ENCODE measurements at places on chromosomes 16 and 17.

- no peak for DNase-seq
These were observed at the start of gene SMTNL2 for GRCh38 chr17:4584101-4584916. Gene SMTNL2, plus strand, starts transcription at chr17:4584529. Its CDS starts 77 bp downstream, at chr17:4584606.

DNA sequence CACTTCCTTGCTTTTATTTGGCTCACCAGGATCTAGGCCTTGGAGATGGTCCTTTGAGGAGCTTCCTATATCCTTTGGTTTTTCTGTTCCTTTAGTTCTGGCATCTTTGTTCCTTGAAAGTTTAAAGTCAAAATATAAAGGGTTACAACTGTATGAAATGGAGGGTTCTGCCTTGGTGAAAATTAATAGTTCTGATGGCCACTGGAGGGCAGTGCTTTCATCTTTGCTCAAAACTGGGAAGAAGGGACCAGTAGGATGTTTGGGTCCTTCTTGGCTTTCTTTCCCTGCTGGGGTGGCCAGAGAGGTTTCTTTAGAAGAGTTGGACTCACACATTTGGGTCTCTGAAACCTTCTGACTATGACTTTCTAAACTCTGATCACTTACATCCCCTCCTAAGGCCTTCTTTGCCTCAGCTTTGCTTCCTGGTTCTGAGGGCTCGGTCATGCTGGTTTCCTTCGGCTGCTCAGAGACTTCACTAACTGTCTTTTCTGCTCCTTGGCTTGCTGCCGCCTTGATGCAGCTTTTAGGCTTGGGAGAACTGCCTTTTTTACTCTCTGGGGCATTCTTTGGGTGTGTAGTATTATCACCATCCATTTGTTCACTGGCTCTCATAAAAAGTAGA is 10.9 kb upstream of the ITGA2B start:
- DNase-seq, result no peak

DNA sequence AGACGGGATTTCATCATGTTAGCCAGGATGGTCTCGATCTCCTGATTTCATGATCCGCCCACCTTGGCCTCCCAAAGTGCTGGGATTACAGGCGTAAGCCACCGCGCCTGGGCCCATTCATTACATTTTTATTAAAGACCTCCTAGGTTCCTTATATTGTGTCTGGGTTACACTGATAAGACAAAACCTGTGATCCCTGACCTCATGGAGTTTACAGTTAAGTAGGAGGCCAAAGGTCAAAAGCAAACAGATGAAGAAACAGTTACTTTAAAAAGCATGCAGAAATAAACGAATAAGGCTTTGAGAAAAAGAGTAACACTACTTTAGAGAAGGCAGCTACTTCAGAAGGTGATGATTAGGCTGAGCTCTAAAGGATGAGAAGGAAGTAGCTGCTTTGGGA is 14.9 kb upstream of the HLF start:
- no peak for DNase-seq

GRCh38 chr17:45371414-45372324 is 54.8 kb upstream of the MAP3K14 start:
- no peak for DNase-seq

GRCh38 chr17:16419074-16419928 is 3.9 kb downstream of the TRPV2 start:
- no peak for DNase-seq

DNA sequence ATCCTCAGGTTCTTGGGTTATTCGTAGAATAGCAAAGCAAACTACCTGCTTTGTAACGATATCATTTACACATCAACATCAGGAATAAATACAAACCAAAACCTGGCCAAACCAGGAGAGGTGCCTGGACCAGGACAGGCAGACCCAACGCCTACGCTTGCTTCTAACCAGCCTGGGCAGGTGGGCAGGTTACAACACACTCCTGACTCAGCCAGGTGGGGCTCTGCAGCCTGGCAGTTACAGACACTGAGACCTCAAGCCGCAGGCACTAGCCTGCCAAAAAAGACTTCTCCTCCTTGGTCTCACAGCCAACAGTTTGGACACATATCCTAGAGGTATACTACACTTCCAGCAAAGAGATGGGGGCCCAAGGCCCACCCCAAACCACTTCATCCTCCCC is 14.0 kb downstream of the ANKRD11 start:
- no peak for DNase-seq

DNA sequence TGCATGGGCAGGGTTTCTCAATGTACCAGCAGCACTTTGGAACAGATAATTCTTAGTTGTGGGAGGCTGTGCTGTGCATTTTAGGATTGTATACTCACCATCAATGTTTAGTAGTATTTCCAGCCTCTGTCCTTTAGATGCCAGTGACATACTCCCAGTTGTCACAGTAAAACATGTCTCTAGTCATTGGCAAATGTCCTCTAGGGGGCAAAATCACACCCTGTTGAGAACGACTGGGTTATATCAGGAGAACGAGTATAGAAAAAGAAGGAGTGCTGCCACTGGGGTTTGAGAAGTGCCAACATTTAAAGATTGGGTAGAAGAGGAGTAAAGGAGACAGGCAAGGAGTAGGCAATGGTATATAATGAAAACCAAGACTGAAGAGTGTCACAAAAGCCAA is 37.9 kb upstream of the SMIM36 start:
- no peak for DNase-seq

DNA sequence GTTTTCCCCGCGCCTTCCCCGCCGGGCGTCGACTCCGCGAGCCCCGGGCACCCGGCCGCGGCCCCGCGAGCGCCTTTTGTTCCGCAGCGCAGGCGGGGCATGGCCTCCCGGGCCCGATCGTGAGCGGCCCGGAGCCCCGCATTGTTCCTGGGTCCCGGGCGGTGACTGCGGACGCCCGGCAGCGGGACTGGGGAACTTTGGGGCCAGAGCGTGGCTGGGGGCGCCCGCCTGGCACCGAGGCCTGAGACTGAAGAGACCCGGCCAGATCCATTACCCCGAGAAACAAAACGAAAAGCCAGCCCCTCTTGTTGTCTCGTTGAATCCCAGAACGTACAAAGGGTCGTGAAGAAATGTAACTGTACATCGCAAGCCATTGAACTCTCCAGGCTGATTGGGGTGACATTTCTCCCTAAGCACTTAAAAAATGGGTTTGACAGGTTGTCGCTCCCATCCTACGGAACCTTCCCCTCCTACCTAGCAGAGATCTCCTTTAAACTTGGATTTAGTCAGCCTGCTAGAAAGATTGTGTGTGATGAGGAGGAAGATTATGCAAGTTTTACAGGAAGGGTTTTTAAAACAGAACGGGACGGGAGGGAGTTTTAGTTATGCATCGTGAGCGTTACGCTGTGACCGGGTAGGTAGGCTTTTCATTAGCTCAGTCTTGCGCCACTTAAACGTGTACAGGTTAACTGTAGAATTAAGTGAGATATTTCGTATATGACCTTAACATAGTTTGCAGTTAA is 825 bp downstream of the METTL9 start:
- no peak for DNase-seq

GRCh38 chr17:16282522-16282921 is 65.5 kb downstream of the PIGL start:
- no peak for DNase-seq

GRCh38 chr17:77803726-77804125 is 154.8 kb upstream of the TNRC6C start:
- DNase-seq, result no peak

GRCh38 chr17:40646791-40647623 is 611 bp downstream of the SMARCE1 start:
- DNase-seq, result no peak

GRCh38 chr17:62884781-62885180 is 76.7 kb upstream of the MARCHF10 start:
- no peak for DNase-seq

GRCh38 chr17:17958982-17959381 is 13.2 kb downstream of the TOM1L2 start:
- no peak for DNase-seq

DNA sequence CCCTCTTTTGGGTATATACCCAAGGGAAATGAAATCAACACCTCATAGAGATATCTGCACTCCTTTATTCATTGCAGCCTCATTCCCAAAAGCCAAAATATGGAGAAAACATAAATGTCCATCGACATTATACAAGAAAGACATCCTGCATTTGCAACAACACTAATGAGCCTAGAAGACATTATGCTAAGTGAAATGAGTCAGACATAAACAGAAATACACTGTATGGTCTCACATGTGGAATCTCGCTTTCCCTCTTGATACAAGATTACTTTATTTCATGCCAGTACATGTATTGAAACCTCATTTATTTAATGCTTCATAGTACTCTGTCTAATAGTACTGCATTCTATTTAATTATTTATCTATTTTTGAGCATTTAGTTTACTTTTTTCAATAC is 157.2 kb downstream of the ZNF18 start:
- no peak for DNase-seq

DNA sequence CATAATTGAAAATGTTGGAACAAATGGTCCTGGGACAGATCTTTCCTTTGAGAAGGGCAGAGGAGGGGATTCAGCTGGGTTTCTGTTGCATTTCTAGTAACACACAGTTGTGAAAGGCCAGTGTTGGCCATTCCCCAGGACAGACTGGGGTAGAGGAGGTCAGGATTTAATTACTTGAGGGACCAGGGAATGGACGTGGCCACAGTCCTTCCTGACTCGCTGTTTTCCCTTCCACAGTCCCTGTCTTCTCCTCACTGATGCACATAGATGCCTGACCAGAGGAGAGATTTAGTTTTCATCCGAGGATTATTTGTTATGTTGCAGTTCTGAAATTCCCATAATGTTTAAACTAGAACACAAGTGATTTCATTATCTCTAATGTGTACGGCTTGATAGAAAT is 25.2 kb upstream of the HEATR6 start:
- DNase-seq, result no peak

DNA sequence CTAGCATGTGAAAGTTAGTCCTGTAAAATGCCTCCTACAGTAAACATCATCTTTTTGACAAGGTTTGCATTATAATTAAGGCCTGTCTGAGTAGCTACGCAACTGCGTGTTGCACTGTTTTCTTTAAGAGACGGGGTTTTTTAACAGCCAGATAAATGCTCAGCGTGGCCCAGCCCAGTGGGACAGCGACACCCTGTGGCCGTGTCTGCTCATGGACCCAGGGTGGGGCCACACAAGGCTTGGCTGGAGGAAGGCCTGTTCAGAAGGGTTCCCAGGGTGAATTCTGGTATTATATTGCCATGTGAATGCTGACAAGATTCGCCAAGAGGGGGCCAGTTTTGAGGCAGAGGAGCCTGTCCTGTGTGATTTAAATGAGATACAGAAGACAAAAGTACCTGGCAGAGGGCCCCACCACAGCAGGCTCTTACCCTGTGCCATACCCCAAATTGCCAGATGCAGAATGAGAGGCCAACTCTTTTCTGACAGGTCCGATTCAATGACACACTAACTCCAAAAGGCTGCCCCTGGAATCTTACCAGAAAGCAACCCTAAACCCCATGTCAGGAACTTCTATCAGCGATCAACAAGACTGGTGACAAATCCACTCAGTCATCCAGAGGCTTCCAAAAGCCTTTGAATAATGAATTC is 65.9 kb upstream of the IRX6 start:
- no peak for DNase-seq

DNA sequence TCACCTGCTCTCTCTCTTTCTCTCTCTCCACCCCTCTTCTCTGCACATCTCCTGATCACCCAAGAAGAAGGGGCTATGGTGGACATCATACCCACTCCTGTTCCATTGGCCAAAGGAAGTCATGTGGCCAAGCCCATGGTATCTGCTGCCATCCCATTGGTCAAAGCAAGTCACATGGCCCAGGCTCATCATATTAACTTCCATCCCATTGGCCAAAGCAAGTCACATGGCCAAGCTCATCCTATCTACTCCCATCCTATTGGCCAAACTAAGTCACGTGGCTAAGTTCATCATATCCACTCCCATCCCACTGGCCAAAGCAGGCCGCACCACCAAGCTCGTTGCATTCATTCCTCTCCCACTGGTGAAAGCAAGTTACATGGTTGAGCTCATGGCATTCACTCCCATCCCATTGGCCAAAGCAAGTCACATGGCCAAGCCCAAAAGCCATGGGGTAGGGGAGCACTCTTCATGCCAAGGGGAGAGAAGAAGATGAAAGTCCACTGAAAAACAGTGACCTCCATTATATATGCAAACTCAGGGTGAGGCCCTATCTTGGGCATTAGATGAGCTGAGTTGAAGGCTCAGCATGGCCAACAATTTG is 29.2 kb downstream of the SNX20 start:
- DNase-seq, result no peak
